ENCODE measurements at places on chromosomes 12 and 14.

GRCh38 chr12:43214166-43214565, 337.8 kb downstream of the ADAMTS20 start:
- DNase-seq: no peak
- no peak overlapping the region for H3K27ac ChIP-seq
- H3K36me3 ChIP-seq: no peaks in the 10 kb centered on the region

DNA sequence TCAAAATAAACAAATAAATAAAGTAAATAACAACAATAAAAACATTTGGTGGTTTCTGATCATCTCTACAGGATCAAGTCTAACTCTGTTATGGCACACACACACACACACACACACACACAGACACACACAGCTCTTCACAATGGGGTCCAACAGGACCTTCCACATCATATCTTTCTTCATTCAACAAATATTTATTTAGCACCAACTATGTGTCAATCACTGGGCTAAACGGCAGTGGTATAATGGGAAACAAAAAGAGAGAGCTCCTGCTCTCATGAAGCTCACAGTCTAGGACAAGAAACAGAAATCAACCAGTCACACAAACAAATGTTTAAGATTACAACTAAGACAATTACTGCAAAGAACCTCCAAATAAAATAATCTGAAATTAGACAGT, 9.3 kb downstream of the PPP1R13B start:
- no peaks in the 10 kb centered on the region for H3K27me3 ChIP-seq
- H3K4me3 ChIP-seq: no peak overlapping the region
- H3K27ac ChIP-seq: no peak overlapping the region
- H3K4me1 ChIP-seq: no peaks in the 10 kb centered on the region

DNA sequence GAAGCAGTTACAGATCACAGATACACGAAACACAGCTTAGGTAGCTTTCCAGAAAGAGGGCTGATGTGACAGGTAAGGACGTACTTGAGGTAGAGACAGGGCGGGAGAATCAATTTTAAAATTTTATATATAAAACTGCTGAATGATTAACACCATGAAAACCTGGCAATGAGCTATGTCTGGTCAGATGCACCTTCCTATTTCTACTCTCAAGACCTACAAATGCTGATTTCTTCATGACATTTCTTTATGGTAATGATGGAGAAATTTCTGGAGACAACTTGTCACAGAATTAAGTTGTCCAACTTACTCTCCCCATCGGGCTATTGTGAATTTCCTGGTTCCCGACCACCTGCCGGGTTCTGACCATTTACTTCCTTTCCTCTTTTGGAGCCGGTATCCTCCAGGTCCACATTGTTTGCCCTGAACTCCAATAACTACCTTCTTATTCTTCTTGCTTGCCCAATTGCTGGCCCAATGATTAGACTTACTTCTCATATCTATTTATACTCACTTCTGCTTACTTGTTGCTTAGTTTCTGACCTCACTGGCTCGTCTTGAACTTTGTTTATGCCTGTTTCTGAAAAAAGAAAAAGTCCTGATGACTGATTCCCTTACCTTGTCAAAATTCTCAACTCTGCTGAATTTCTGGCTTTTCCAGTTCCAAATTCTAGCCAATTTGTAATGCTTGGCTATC, 12.8 kb upstream of the ATP2B1 start:
- H3K4me3 ChIP-seq: no peak overlapping the region
- H3K36me3 ChIP-seq: no peaks in the 10 kb centered on the region
- H3K27ac ChIP-seq: no peak overlapping the region
- no peak for DNase-seq

GRCh38 chr12:102300824-102301461, 103.3 kb upstream of the PMCH start:
- H3K4me3 ChIP-seq: no peak overlapping the region
- no peak for DNase-seq
- H3K4me1 ChIP-seq: no peaks in the 10 kb centered on the region

- DNase-seq: no peak
- H3K4me3 ChIP-seq: no peak overlapping the region
- H3K27ac ChIP-seq: no peak overlapping the region
- H3K36me3 ChIP-seq: no peaks in the 10 kb centered on the region
- no peaks in the 10 kb centered on the region for H3K4me1 ChIP-seq
Measured at GRCh38 chr14:106551265-106551664, 1024.9 kb downstream of the TMEM121 start.

- no peak overlapping the region for H3K4me3 ChIP-seq
- no peak for DNase-seq
- no peaks in the 10 kb centered on the region for H3K4me1 ChIP-seq
- H3K27me3 ChIP-seq: no peaks in the 10 kb centered on the region
- peaks cover 55% of the 10 kb centered on the region for H3K36me3 ChIP-seq
Measured at GRCh38 chr14:103704708-103705107, 10.5 kb downstream of the XRCC3 start.

GRCh38 chr12:111826316-111826715, 15.7 kb upstream of the MAPKAPK5 start:
- no peaks in the 10 kb centered on the region for H3K27me3 ChIP-seq
- H3K4me1 ChIP-seq: no peaks in the 10 kb centered on the region
- H3K27ac ChIP-seq: no peak overlapping the region
- no peak overlapping the region for H3K4me3 ChIP-seq
- no peaks in the 10 kb centered on the region for H3K36me3 ChIP-seq

DNA sequence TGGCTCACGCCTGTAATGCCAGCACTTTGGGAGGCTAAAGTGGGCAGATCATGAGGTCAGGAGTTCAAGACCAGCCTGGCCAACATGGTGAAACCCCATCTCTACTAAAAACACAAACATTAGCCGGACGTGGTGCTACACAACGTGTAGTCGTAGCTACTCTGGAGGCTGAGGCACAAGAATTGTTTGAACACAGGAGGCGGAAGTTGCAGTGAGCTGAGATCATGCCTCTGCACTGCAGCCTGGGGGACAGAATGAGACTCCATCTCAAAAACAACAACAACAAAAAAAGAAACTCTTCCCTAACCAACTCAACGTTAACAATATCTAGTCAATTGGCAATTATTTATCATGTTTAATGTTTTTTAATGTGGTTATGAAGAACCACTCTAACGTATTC, 89.3 kb downstream of the EPS8 start:
- H3K27ac ChIP-seq: no peak overlapping the region
- no peaks in the 10 kb centered on the region for H3K36me3 ChIP-seq
- no peak for DNase-seq
- H3K4me1 ChIP-seq: no peaks in the 10 kb centered on the region
